ENCODE measurements at places on chromosomes 11 and 22.

DNA sequence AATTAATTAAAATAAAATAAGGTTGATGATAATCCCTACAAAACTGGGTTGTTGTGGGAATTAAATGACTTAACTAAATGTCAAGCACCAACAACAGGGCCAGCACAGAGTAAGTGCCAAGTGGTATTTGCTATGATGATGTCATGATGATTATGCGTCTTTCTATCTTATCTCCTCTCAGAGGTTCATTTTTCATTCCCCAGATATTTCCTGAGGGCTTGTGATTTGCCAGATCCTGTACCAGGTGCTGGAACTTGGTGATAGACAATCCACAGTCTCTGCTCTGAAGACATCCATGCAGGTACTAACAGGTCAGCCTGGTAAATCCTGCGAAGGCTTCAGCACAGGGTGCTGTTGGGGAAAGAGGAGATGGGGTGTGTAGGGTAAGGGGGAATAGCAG is 8.1 kb upstream of the MYH9 start:
- DNase-seq = no peak

GRCh38 chr11:34909415-34909814 is 6.8 kb downstream of the APIP start:
- no peak for DNase-seq

DNA sequence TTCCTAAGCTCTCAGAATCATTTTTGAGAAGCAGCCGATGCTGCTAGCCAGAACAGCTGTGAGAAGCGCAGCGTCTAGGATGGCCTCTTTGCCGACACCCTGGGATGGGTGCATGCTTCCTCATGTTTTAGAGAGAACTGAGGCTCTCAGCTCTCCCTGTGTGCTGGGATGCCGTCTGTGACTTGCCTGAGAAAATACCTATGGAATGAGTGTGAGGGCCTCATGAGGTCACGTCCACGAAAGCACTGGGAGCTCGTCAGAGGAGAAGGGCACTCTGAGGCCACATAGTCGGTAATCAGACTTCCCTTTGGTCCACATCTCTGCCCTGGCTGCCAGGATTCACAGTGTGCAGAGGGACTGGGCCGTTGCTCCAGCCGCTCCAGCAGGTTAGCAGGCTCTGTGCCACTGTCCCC is 54.7 kb downstream of the MICAL3 start:
- no peak for DNase-seq

GRCh38 chr11:10659339-10660216 is 34.0 kb downstream of the IRAG1 start:
- no peak for DNase-seq

DNA sequence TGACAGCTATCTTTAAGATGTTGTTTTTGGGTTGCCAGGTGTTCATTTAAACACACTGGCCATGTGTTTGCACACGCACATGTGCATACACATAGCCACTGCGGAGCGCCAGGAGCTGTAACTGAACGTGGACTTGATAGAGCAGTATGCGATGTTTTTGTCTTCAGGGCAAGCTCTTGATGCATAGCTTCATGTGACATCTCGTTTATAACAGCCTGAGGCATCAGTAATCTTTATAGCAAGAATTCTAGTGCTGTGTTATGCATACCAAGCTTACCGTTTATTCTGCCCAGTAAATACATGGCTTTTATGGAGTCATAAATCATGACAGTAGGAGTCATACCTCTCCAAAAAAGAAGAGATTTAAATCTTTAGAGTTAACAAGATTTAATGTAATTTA is 87.0 kb downstream of the ATXN10 start:
- DNase-seq = no peak

All from activated CD4-positive, CD25-positive, alpha-beta regulatory T cell treated with anti-CD3 and anti-CD28 coated beads, Interleukin-2, amount 50 U/mL, for 72 hours (primary cell).